ENCODE measurements at places on chromosomes 3 and 15. TPM values are rescaled to one million over a fixed set of nuclear protein-coding genes. Genes with fewer than 3 reads are reported as not detected.

The SEMA3G gene
- 16.2 TPM for total RNA-seq

The RARB gene
- 5.5 TPM for total RNA-seq

The GOLGA8O gene
- 0.39 TPM for total RNA-seq

The FBXL2 gene
- 13.8 TPM for total RNA-seq

The LYSMD2 gene
- total RNA-seq = 5.1 TPM

The SLC2A2 gene
- total RNA-seq = not detected

The ARPIN gene
- 14.2 TPM for total RNA-seq

The GLDN gene
- 14.4 TPM for total RNA-seq

The PHC3 gene
- total RNA-seq = 48.7 TPM

The SGO1 gene
- 4.4 TPM for total RNA-seq

The REC114 gene
- total RNA-seq = not detected

The GNAT1 gene
- total RNA-seq = 0.20 TPM

The MCF2L2 gene
- total RNA-seq = 0.89 TPM

The PLXND1 gene
- total RNA-seq = 134 TPM

The GOLGA6L7 gene
- total RNA-seq = not detected

The SAMMSON gene
- total RNA-seq = 0.69 TPM

The RHCG gene
- 13.3 TPM for total RNA-seq

The SCN11A gene
- 1.9 TPM for total RNA-seq

The RTP1 gene
- total RNA-seq = not detected

The SLC28A1 gene
- total RNA-seq = not detected

The TLR9 gene
- not detected for total RNA-seq

The TGM5 gene
- 4.1 TPM for total RNA-seq

The RHOV gene
- 19.4 TPM for total RNA-seq

The MUC13 gene
- not detected for total RNA-seq

The FAM107A gene
- total RNA-seq = 0.59 TPM

The DZIP1L gene
- 23.9 TPM for total RNA-seq

The RYR3 gene
- total RNA-seq = 6.3 TPM

The XXYLT1 gene
- total RNA-seq = 13.6 TPM

The LRTM1 gene
- 7.4 TPM for total RNA-seq

The GP9 gene
- total RNA-seq = 0.49 TPM

The ROPN1B gene
- 2.0 TPM for total RNA-seq

The ERC2 gene
- total RNA-seq = 2.5 TPM

The WDR82 gene
- 61.7 TPM for total RNA-seq

The SLC4A7 gene
- 35.0 TPM for total RNA-seq

The WDR76 gene
- 8.7 TPM for total RNA-seq

The SNX1 gene
- total RNA-seq = 58.2 TPM

The LSAMP gene
- total RNA-seq = 7.9 TPM

The DLL4 gene
- total RNA-seq = 7.6 TPM

The ADIPOQ gene
- 86.7 TPM for total RNA-seq

The TIMP4 gene
- total RNA-seq = 13.3 TPM

The KIF7 gene
- 7.0 TPM for total RNA-seq

The ZMYND10 gene
- total RNA-seq = 0.89 TPM

The LIPC gene
- total RNA-seq = 0.30 TPM

The KBTBD12 gene
- 3.1 TPM for total RNA-seq

The KBTBD13 gene
- 0.30 TPM for total RNA-seq

The GHRL gene
- total RNA-seq = not detected

The ANKDD1A gene
- 3.6 TPM for total RNA-seq

The CCR4 gene
- total RNA-seq = 0.59 TPM

The UBXN7 gene
- 29.8 TPM for total RNA-seq

The CCDC13 gene
- total RNA-seq = 0.69 TPM

The NANOGP8 gene
- 0.89 TPM for total RNA-seq

The RFC4 gene
- total RNA-seq = 18.7 TPM
